ENCODE measurements at places on chromosomes 1 and 21.

DNA sequence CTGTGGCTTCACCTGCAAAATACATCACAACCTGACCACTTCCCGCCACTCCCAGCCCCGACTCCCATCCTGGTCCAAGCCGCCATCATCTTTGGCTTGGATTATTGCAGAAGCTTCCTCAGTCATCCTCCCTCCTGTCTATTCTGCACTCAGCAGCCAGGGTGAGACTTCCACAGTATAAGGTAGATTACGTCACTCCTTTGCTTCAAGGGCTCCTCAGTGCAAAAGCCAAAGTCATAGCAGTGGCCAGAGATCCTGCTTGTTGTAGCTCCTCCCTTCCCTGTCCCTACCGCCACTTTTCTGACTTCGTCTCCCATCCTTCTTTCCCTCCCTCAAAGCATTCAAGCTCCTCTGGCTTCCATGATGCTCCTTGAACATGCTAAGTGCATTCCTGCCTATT lies 152.8 kb downstream of the GRIK3 start:
- DNase-seq: no peak

DNA sequence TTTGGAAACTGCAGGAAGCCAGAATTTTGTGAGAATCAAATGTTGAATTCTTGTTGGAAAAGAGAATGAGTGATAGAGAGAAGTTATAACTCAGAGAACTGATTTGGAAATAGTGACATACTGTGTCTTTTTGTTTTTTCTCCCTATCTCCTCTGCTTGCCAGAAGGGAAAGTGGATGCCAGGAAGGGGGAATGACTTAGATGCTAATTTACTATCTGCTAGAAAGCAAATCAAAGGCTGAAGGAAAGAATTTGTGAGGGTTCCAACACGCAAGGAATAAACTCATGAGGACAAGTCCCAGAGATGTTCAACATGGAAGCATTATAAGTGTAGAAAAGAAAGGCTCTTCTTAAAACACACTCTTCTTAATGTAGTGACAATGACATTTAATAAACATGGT lies 20.5 kb upstream of the LRRC39 start:
- no peak for DNase-seq

- no peak for DNase-seq
Measured at GRCh38 chr1:169348383-169349036, 19.1 kb downstream of the NME7 start.

DNA sequence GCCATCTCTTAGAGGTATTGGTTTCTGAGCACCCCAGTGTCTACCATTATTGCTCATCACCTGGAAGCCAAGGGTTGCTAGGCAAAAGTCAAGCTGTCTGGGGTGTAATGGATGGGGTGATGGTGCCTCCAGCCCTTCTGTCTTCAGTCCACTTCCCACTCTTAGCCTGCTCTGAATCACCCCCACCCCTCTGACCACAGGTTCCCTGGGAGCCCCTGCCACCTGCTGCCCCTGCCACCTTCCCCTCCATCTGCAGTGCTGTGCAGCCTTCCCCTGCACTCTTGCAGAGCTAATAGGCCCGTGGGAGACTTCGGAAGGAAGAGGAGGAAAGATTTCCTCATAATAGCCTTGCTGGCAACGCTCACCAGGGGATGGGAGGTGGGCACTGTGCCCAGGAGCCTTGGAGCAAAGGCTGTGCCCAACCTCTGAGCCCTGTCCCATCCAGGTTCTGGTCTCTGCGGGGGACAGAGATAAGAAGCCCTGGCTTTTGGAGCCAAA lies 35.5 kb downstream of the CAPN2 start:
- no peak for DNase-seq

DNA sequence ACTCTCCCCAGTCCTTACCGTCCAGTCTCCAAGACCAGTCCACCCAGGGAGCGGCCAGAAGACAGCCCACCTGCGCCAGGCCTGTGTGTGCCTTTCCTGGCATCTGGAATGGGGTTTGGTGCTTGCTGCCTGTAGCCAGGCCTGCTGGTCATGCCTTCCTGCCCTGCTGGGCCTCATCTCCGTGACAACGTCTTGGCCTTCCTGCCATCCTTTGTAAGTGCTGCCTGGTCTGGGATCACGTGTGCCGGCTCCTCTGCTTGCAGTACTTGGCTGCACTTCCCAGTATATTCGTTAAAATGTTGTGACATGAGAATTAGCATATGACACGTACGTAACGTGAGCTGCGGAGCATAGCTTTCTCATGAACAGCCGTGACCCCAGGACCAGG lies 145.3 kb upstream of the COL6A1 start:
- no peak for DNase-seq

DNA sequence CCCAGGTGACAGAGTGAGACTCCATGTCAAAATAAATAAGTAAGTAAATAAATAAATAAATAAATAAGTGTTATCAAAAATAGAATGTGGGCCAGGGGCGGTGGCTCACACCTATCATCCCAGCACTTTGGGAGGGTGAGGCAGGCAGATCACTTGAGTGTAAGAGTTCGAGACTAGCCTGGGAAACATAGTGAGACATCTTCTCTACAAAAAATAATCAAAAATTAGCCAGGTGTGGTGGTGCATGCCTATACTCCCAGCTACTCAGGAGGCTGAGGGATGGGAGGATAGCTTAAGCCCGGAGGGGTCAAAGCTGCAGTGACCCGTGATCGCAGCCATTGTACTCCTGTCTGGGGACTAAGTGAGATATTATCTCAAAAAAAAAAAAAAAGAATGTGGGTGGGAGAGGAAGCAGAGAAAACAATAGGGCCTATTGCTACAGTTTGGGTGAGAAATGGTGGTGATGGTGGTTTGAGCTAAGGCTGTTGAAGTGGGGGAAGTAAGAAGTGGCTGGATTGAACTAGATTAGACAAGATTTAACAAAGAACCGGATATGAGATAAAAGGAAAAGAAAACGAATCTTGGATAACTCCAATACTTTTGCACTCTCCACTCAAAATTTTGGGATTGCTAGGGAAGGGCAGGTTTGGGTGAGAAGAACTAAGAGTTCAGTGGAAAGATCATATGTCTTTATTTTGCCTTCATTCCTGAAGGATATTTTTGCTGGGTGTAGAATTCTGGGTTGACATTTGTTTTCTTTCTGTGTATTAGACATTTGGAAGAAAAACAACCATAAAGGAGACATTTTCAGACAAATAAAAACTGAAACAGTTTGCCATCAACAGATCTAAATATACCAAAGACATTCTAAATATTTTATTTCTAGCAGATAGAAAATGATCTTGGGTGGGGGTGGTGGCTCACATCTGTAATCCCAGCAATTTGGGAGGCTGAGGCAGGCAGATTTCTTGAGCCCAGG lies 57.1 kb upstream of the SPOCD1 start:
- DNase-seq: no peak

DNA sequence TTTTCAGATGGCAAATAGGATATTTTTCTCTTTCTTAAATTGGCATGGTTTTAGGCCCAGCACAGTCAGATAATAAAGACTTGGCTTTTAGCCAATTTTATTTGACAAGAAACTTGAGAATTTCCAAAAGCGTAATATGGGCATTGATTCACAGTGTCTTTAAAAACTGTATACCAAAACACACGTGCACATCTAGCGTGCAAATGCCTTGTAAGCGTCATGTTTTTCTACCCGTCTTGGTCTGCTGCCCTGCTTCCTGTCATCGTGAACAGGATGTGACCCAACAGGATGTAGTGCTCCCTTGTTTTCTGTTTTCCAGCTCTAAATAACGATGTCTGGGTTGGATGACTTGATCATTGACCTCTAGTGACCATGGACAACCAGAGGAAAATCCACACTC lies 24.7 kb upstream of the SLC44A3 start:
- no peak for DNase-seq

GRCh38 chr1:156388174-156389137 lies 19.4 kb downstream of the RHBG start:
- no peak for DNase-seq

DNA sequence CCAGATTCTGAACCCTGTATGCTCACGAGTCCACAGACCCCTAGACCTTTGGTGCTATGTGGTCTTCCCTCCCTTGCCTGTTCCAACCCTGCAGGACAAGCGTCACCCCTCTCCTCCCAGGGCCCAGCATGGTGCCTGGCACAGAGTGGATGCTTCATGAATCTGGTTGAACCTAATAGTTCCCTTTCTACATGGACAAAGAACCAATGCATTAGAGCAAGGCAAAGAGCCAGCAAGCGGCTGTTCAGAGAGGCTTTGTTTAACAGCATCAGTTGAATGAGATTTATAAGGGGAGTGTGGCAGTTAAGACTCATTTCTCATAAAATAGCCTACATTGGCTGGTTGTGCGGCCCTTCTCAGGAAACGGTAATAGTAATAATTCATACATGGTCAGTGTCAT lies 14.9 kb downstream of the SLC26A9 start:
- DNase-seq: no peak

- DNase-seq: peak; percentile 72
Measured at GRCh38 chr1:11320153-11320936, 47.3 kb downstream of the UBIAD1 start.

DNA sequence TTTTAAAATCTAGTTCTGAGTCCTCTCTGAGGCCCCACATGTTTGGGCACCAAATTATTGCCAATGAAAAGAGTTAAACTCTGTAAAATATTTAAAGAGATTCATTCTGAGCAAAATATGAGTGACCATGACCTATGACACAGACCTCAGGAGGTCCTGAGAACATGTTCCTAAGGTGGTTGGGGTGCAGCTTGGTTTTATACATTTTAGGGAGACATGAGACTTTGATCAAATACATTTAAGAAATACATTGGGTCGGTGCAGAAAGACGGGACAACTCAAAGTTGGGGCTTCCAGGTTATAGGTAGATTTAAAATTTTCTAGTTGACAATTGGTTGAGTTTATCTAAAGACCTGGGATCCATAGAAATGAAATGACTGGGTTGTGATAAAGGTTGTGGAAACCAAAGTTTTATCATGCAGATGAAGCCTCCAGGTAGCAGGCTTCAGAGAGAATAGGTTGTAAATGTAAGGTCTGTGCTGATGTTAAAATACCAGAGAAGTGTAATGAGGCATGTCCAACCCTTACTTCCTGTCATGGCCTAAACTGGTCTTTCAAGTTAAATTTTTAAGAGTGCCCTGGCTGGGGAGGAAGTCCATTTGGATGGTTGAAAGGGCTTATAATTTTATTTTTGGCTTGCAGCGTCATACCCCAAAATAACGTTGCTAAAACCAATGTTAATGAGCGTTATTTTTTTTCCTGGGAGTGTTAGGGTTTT lies 274.9 kb downstream of the NUF2 start:
- DNase-seq: no peak

DNA sequence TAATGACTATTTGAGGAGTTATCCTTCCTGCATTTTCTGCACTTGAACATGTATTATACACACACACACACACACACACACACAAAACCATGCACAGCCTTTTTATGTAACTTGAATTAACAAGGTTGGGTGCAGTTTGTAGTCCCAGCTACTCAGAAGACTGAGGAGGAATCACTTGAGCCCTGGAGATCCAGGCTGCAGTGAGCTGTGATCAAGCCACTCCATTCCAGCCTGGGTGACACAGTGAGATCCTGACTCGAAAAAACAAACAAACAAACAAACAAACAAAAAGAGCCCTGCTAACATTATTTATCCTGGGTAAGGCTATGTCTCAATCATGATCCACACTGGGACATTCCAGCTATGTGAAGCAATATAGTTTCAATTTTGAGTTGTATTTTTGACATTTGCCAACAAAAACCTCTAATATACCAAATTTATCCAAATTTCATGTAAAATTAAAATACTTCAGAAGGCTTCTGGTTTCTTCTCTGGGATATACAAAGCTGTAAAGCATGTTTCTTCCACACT lies 156.8 kb downstream of the NTPCR start:
- DNase-seq: no peak

GRCh38 chr1:10685808-10686403 lies 110.5 kb downstream of the CASZ1 start:
- no peak for DNase-seq

- no peak for DNase-seq
Measured at GRCh38 chr1:4106731-4107130, 206.7 kb upstream of the C1orf174 start.

GRCh38 chr1:79695138-79695537 lies 688.6 kb upstream of the ADGRL4 start:
- DNase-seq: no peak

DNA sequence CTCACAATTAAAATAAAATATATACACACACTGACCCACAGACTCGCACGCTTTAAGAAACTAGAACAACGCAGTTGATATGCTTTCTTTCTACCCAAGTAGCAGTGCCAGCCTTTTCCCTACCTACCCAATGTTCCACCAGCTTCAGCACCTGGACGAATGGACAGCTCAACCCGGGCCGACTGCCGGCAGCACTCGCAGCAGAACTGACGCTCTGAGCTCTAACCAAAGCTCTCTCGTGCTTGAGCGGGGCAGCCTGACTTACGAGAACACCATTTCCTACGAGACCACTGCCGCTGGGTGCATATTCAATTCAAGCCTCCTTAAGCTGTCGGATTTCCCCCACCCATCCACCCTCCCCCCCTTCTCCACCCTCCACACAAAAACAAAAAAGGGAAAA lies 127.4 kb upstream of the DPYD start:
- peak; percentile 84 for DNase-seq

GRCh38 chr1:209609041-209609790 lies 25.7 kb downstream of the CAMK1G start:
- DNase-seq: no peak

GRCh38 chr21:31279214-31279613 lies 64.8 kb downstream of the TIAM1 start:
- no peak for DNase-seq

DNA sequence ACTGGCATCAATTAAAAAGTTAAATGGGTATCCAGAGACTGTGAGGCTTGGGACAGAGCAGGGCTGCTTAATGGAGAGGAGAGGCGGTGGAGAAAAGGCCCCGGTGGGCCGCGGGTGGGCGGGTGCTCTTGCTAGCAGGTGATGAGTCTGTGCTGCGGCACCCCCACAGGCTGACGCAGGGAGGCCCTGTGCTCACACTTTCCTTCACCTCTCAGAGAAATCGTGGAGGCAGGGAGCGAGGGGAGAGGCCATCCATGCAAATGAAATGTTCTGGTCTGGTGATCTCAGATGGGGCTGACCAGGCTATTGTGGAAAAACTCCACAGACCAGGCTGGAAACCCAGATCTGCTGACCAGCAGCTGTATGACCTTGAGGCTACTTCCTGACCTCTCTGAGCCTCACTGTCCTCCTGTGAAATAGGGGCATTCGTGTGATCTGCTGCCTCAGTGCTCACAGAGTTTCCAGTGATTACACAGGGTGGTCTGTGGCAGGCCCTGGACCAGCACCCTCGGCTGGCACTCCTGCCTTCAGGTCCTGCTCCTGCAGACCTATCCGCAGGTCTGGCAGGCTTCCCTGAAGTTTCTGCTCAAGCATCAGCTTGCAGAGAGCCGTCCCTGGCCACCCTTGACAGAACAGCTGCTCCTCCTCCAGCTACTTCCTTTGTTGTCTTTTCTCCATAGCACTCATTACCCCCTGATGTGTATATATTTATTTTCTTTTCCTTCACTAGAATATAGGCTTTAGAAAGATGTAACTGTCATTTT lies 89.2 kb downstream of the BEND5 start:
- DNase-seq: no peak

DNA sequence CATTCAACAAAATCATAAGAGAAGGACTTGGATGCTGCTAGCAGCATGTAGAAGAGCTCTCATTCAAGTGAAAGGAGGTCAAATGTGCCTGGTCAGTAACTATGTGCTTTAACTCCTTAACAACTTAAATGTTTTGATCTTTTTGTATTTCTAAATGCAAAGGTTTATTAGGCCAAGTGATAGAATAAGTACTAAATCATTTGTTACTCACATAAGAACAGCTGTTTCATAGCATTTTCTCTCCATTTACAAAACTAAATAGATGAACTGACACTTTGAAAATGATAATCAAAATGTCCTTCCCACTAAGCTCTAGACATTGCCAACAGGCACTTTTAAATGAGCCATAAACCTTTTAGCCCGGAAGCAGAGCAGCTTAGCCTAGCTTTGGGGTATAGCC lies 254.3 kb upstream of the PRMT6 start:
- DNase-seq: no peak

- no peak for DNase-seq
Measured at GRCh38 chr1:112798292-112798691, 83.2 kb upstream of the PPM1J start.

All from stimulated activated CD8-positive, alpha-beta memory T cell treated with anti-CD3 and anti-CD28 coated beads, Interleukin-4, amount 100 ng/mL, for 48 hours (primary cell).